ENCODE measurements at places on chromosomes 3 and 15.

DNA sequence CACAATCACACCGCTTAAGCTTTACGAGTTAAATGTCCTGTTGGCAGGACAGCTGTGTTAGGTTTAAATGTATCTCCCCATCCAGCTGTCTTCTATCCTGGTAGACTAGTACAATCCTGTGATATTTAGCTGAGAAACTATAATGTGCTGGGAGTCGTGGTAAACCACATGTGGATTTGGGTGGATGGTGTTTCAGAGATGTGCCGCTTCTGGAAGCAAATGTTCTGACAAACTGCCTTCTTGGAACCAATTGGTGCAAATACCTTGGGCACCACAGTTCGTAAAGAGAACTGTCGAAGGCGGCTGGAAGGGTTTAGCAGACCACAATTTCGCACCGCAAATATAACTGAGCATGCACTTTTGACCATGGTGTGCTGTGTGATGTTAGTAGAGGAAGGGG is 15.0 kb downstream of the SCG5 start:
- DNase-seq = no peak

DNA sequence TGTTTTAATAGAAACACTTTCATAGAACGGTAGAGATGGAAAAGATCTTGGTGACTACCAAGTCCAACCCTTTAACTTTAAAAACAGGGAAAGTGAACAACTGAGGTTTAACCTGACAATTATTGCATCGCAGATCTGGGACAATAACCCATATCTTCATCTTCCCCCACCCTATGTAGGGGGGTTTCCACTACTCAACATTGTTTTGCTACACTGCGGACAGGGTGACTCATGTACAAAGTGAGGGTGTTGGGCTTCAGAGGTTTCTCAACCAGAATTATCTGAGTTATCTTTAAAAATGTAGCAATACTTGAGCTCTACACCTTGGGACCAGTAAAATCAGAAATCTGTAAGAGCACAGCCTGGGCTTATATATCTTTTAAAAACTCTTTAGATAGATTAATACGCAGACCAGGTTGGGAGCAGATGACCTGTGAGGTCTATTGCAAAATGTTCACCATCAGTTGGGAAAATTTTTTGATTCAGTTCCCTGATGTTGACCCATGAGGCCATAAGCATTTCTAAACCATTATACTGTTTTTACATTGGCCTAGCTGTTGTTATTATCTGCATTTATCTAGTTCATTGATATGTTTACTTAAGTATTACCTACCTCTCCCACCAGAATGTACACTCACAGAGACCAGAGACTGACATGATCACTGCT is 103.6 kb upstream of the ICE2 start:
- DNase-seq = peak; percentile 72

DNA sequence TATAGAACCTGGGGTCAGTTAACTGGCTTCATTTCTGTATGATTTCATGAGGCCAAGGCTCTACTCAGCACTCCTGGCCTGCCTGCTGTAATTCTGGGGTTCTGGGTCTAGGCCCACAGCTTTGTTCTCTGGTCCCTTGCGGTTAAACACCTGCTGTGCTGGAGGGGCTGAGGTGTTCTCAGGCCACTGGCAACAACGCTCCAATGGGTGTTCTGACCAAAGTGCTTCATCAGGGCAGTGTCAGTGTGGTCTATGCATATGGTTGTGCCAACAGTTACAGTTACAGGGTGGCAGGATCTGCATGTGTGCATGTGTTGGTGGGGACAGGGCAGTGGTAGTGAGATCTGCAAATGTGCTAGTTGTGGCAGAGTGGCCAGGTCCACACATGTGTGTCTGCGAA is 64.1 kb upstream of the GMNC start:
- no peak for DNase-seq

DNA sequence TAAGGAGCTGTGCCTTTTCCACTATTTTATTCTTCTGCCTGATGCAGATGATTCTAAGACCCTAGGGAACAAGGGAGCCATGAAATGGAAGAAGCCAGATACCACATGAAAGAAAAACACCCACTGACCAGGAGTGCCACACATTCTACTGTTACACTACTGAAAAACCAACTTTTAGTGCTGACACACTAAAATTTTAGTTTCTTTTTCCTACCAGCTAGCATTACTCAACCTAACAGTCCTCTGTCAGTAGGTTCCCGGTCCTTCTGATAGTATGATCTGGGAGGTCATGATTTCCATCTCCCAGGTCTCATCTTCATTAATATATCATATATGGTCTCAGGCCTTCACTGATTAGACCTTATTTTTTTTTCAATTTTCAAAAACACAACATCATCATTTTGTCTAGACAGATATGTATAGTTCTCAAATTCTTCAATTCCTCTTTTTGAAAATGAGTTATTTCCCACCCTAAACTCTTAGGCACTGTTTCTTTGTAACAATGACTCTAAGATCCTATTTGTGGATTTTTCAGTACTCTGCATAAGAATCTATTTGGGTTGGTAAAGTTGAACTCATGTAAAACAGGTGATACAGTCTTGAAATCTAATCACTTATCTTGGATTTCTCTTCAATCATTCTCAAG is 321.8 kb downstream of the CTNNB1 start:
- no peak for DNase-seq

DNA sequence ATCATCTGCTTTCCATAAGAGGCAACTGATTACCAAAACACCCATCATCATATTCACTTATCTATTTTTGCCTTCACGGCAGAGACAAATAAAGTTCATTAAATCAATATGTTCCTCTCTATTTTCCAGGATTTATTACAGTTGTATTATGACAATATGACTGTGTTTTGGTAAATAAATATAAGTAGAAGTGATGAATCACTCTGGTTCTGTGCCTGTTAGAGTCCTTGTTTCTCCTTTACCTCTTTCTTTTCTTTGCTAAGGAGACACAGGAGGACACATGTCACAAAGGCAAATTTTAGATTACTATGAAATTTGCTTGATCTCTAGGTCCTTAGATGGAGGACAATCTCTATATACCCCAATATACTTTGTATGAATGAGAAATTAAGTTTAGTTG is 152.6 kb upstream of the PLSCR5 start:
- DNase-seq = no peak

DNA sequence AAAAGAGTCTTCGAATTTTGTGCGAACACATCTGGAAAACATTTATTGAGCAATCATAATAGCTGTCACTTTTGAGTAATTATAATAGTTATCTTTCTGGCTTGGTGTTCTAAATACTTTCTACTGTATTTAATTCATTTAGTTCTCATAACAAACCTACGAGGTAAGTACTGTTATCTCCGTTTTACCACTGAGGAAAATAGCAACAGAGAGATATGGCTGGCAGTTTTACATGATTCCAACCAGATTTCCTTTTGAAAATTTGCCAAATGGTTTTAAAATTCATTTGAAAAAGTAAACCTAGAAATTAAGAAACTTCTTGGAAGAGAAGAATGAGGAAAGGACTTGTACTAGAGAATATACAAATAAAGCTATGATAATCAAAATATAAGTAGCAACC is 37.3 kb upstream of the MGA start:
- no peak for DNase-seq

DNA sequence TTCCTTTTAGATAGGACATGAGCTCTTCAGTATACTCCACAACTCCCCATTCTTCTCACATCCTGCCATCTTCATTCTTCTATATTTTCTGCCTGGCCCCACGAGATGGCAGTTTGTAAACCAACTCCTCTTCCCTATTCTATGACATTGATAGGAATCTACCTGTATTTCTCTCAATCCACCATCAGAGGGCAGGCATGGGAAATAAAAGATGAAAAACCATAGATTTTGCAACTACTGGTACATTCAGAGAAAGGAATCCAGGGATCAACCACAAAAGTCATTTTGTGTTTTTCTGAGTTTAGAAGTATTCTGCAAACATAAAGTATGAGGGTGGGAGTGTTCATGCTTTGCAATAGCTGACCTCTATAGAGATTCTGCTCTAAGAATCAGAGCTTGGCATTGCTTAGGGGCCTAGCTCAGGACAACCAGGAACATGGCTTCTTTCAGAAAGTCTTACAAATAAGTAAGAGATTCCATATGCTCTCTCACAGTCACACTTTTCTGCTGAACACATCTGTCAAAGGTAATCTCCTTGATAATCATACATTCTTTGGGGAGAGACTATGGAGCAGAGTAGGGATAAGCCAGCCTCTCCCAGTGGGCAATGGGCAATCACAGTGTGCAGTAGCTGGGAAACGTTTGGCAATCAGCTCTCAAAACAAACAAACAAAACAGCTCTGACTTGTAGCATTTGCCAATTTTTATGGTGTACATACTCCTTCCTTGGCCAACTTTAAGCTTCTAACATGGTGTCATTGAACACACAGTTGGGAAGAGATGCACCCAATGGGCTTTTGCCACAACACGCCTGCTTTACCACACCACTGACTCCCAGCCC is 43.1 kb upstream of the SLC25A36 start:
- DNase-seq = peak; percentile 20

- DNase-seq = no peak
Observed at GRCh38 chr3:156036258-156037053, 83.9 kb upstream of the KCNAB1 start.

- no peak for DNase-seq
Observed at GRCh38 chr15:95975212-95975611, 355.3 kb upstream of the NR2F2 start.

DNA sequence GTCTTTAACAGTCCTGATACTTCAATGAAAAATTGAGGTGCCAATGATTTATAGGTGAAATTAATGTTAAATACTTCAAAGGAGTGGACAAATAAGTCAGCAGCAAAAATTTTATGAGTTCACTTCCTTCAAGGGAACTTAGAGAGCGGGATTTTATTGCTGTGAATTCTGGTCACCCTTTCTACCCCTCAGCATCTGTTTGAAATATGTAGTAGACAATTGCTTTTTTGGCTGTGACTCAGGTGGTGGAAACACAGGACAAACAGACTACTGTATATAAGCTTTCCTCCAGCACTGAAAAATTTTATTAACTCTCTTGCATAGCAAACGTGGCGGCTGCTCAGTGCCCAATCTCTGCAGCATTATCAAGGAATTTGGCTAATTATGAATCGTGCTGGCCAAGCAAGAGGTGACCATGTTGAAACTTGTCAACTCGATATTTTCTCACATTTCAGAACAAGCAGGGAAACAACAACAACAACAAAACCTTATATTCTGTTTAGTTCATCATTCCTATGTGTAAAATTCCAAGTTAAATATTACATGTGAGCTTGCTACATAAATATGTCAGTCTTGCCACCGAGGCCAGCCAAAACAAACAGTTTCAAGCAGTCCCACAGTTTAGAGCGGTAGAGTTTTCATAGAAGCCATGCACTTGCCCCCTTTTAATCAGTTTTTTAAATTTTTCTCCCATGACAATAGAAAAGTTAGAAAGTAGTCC is 420.2 kb downstream of the FOXP1 start:
- no peak for DNase-seq

DNA sequence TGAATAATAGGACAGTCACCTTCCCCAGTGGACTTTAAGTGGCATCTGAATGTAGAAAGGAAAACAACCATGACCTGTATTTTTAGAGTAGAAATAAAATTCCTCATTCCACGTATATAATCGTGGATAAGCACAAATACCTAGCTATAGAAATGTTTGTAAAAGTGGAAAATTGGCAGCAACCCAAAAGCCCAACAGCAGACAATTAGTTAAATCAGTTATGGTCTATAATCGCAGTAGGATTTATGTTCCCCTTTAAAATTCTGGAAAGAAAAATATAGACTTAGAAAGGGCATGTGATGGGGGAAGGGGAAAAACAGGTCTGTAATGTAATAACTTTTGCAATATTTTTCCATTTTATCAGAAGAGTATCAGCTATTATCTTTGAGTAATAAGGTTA is 241.9 kb upstream of the ST8SIA2 start:
- DNase-seq = no peak

DNA sequence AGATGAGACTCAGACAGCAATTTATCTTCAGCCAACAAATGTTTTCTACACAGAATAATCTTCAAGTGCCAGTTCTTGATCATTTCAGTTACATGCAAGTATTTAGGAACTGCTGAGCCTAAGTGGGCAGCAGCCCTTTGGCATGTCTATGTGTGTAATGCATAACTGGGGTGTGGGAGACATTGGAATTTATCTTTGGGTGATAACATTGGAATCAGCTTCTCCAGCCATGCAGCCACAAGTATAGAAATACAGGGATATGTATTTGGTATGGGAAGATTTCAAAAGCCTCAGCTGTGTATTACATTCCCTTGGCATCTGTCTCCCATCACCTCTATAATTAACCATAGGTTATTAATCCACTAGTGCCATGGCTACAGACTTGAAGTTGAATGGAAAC is 63.4 kb upstream of the FOXP1 start:
- no peak for DNase-seq

DNA sequence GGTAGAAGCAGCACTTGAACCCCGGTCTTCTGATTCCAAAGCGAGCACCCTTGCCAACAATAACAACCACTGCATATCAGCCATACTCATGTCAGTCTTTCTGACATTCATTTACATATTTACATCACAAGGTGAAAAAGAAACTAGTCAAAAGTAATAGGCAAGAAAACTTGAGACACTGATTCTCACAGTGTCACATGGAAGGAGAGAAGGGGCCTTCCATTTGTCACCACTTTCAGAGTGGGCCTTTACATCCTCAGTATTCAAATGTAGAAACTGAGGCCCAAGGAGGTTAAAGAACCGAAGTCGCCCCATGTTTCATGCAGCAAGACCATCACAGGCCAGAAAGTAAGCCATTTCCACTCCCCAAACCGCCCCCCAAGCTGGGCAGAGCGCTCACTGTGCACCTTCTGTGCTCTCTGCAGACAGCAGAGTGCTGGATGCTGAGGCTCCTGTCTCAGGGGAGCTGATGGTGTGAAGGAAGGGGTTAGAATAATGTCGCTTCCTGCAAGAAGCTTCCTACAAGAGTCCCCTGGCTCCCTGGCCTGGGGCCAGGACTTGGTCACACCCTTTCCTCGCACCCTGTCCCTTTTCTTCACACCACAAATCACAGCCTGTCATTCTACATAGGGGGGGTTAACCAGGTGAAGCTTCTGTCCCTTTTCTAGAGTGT is 260.1 kb downstream of the UACA start:
- DNase-seq = no peak

DNA sequence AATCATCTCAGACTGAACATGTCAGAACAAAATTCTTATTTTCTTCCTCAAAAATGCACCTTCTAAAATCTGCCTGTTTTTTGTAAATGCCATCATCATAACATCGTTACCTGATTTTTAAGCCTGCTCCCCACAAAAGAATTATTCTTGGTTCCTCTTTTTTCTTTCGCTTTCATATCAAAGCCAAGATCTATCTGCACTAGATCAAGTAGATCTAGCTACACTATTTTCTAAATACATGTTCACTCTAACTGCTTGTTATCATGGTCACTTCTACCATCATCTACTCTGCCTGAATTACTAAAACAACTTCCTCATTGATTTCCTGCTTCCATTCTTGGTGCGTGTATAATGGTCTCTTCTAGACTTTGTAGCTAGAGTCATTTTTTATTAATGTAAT is 217.7 kb downstream of the ARPP21 start:
- no peak for DNase-seq

- DNase-seq = peak; percentile 27
Observed at GRCh38 chr3:49410066-49410845, 1.5 kb downstream of the RHOA start.

GRCh38 chr3:30984855-30985749 is 90.6 kb upstream of the GADL1 start:
- no peak for DNase-seq

GRCh38 chr3:58835086-58835485 is 168.5 kb upstream of the FAM3D start:
- no peak for DNase-seq

GRCh38 chr3:12896063-12896985 is 55.0 kb upstream of the RPL32 start:
- no peak for DNase-seq

- DNase-seq = no peak
Observed at GRCh38 chr3:105359098-105359762, 7.5 kb upstream of the ALCAM start.

GRCh38 chr3:76474632-76475031 is 565.3 kb upstream of the ROBO2 start:
- no peak for DNase-seq
